ENCODE measurements at places on chromosomes 5 and 9.

GRCh38 chr9:89468281-89468960 is 29.5 kb downstream of the SEMA4D start:
- DNase-seq: peak; percentile 19

DNA sequence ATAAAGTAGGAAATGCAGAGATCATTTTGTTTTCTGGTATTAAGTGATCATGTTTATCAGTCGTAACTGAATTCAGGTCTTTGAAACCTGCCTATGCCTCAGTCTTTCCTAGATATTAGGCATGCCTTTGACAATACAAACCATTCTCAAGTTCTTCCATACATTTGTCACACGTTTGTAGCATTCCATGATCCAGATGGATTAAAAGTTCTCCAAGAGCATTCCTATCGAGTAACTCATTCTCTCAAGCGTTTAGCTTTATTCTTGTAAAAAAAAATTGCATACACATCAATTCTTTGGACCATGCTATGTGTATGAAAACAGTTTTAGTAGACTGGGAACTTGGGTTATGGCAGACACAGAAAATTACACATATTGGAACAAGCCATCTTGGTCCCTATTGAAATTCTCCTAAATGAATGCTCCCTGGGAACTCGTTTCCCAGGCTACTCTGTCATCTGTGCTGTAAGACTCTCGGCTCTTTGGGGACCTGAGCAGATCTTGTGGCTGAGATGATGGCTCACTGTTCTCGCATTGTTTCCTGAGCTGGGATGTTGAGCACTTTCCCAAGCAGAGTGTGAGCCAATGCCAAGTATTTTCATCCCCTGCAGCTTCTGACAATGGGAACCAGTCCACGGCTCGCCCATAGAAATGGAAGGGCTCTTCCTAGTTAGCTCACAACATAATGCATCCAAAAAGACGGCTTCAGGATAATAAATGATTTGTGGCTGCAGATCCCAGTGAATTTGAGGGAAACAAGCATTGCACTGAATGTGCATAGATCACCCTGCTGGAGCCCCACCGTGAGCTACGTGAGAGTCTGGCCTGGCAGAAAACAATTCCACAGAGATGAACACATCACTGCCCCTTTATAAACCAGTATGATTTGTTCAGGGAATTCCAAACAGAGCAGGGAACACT is 230.2 kb downstream of the IRX1 start:
- no peak for DNase-seq

DNA sequence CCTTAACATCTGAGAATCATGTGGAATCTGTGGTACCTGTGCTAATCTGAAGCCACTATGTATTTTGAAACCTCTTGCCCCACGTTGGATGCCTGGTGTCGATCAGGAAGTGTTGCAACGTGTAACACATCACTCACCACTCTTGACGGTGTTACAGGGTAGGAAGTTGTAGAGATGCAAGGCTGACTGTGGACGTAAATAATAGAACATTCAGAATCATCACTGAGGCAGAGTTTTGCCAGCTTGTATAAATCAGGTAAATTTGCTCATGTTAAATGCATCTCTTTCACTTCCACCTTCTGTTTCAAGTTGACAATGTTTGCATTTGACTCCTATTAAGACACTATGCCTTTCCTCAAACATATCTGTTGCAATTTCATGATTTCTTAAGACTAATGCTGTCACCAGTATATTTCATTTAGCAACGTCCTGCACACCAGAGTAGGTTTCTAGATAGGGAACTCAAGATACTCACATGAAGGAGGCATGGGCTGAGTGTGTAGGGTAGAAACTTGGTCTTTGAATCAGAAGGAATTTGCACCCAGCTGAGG is 38.1 kb downstream of the BASP1 start:
- DNase-seq: no peak

GRCh38 chr5:112546946-112547592 is 128.0 kb upstream of the EPB41L4A start:
- no peak for DNase-seq

DNA sequence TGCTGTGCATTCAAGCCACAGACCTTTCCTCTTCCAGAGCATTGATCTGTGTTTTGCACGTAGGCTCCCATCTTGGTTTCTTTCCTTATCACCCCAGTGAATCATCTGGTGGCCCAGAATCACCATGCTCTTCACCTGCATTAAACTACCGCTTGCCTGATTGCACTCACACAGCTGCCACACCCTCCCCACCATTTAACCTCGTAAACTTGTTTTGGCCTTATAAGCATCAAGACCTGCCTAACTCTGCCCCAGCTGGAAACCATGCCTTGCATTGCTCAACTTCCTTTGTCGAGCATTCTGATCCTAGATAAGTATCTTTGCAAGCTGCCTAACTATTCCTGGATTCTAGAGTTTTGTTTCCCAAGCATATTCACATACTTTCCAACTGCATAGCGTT is 369.6 kb upstream of the SEMA6A start:
- DNase-seq: no peak

GRCh38 chr9:70951749-70952727 is 169.4 kb downstream of the TRPM3 start:
- no peak for DNase-seq

DNA sequence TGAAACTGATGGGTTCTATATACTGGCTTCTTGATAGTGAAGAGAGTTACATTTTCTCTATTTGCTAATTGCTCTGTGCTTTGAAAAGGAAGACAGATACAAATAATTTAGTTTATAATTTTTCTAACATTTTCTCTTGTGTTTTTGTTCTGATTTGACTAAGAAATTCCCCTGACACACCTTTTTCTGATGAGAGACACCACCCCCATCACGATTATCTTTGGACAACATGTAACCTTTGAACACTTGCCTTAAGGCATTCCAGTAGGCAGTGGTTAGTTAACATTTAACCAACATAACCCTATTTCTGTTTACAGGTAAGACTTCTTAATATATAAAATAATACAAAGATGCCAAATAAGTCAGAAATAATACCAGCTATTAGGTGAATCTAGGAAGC is 4.1 kb upstream of the PTBP3 start:
- no peak for DNase-seq

GRCh38 chr9:90637626-90638025 is 5.0 kb downstream of the DIRAS2 start:
- no peak for DNase-seq

DNA sequence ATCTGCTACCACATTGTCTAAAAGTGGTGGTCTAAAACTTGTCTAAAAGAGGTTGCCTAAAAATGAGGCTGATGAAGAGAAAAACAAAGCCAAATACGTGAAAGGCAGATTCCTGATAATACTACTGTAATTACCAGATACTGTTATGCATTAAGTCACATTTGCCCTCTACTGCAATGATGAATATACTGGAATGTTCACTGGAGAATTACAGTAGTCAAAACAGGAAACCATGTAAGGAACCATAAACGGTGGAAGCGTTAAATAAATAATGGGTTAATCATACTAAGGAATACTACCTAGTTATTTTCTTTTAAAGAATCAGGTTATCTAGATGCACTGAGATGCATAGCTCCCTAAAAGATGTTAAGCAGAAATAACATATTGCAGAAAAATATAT is 201.3 kb downstream of the MCTP1 start:
- DNase-seq: no peak

- no peak for DNase-seq
These were observed 50.8 kb downstream of the SERINC5 start for GRCh38 chr5:80204808-80205614.

Data from sigmoid colon (tissue), 7 donors.